ENCODE measurements at places on chromosomes 16 and 17.
A peak's percentile ranks its signal among the peaks of the same experiment; 100 is the strongest.

GRCh38 chr16:67781565-67781921, 24.8 kb downstream of the RANBP10 start:
- DNase-seq, result no peak

DNA sequence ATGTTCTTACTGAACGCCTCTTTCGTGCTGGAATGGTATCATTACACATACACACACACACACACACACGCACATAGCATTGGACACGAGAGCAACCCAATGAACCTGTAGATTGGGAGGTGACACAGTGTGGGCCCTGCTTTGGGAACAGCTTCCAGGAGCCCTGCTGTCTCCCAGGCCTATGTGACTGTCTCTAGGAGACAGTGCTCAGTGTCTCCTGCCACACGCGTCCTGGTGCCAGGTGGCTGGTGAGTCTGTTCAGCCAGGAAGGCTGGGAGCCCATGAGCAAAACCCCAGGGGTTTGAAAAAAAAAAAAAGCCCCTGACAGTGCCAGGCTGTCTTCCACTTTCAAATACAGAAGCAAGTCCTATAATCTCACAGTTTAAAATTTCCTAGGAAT, 2.4 kb upstream of the SPOP start:
- no peak for DNase-seq

DNA sequence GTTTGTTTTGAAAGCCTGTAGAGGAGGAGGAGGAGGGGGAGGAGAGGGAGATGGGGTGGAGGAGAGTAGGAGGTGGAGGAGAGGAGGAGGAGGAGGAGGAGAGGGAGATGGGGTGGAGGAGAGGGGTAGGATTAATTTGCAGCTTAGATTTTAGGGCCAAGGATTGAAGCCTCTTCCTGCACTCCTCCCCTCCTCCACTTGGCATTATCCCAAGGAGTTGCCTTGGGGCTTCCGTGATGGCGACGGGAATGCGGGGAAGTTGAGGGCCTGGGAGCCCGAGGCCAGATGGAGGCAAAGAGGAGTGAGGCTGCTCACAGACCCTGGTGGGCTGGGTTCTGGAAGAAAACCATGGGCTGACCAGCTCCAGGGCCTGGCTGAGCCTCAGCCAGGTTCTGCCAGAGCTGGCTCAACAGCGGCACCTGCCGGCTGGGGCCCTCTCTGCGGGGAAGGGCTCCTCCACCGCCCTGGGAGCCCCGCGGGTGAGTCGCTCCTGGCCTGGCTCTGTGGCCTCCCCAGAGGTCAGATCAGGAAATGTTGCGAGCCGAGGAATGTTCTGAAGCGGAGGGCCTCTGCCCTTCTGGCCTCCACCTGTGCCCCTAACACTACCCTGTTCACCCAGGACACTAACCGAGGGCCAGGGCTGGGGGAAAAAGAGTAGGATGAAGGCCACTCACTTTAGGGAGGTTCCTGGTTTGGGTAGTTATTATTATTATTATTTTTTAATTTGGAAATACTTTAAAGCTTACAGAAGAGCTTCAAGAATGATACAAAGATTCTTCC, 23.9 kb upstream of the FMNL1 start:
- peak; percentile 66 for DNase-seq

GRCh38 chr17:64420143-64420670, 28.7 kb upstream of the MILR1 start:
- DNase-seq, result no peak

DNA sequence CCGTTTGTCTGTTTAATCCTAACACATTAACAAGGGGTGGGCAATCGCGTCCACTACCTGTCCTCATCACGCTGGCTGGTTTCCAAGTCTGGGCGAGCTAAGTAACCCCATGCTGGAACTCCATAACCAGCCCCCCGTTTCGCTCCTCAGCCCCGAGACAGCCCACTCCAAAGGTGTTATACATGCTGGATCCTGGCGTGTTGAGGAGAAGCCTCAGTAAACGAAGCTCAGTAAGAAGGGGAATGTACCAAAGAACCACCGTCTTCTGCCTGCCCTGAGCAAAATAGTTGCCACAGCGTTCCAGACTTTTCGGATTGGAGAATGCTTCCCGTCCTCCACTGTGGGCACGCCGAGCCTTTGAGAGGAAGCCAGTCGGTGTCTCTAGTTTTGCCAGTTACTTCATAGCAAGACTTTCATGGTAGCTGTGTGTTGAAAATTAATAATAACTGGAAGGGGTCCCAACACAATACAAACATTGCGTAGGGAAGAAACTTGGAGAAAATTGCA, 16.1 kb upstream of the C17orf78 start:
- DNase-seq, result no peak

- DNase-seq, result no peak
Measured at GRCh38 chr17:19265755-19266154, 28.6 kb downstream of the EPN2 start.

DNA sequence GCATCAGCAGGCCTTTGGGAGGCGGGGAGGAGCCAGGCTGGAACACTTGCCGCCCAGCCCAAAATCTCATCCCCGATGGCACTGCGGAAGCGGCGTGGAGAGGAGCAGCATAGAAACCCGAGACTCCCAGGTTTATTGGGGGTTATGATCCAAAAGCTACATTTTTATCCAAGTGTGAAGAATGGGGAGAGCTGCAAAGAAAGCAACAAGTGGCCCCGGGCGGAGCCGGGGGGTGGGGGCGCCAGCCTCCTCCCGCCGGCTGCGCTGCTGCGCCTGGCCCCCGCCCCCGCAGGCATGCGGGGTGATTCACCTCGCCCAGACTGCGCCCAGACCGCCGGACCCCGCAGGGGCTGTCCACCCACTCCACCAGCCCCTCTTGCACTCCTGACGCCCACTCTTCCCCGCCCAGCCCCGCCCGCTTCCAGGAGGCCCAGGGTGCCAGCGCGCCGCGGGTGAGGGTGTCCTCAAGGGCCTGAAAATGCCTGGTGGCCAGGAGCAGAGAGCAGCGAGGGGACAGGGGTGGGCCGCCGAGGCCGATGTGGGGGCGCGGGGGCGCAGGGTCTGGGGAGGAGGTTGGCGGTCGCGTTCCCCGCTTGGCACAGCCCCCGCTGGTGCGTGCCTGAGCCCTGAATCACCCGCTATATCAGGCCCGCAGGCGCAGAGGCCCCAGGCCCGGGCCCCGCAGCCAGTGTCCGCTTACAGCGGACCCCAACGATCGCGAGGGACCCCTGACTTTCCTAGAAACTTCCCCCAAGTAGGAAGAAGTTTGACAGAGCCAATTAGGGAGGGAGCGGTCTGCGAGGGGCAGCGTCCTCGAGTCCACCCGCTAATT, 1.3 kb downstream of the CAVIN1 start:
- DNase-seq, result no peak

- DNase-seq, result no peak
Measured at GRCh38 chr16:71426069-71426879, 15.6 kb downstream of the TLE7 start.

DNA sequence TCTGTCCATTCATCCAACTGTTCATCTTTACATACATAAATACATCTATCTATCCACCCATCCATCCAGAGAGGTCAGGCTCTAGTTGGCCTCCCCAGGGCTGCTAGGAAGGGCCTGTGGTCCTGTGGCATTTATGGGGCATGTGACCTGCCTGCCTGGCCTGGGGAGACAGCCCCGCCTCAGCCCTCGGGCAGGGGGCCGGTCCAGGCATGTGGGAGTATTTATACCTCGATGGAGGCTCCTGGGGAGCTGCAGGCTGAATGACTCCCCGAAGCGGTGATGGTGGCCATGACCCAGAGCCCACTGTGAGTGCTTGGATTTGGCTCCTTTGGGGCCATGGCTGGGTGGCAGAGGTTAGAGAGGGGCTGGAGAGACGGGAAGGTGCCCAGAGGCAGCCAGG, 7.3 kb downstream of the FOXN1 start:
- no peak for DNase-seq

GRCh38 chr17:7579001-7579833, at the start of gene CD68:
TSS of gene CD68 (plus strand) at chr17:7579638. CDS start at chr17:7579678, 40 bp downstream.
- peak; percentile 50 for DNase-seq

- DNase-seq, result no peak
Measured at GRCh38 chr17:9179602-9180001, 158.3 kb downstream of the NTN1 start.

DNA sequence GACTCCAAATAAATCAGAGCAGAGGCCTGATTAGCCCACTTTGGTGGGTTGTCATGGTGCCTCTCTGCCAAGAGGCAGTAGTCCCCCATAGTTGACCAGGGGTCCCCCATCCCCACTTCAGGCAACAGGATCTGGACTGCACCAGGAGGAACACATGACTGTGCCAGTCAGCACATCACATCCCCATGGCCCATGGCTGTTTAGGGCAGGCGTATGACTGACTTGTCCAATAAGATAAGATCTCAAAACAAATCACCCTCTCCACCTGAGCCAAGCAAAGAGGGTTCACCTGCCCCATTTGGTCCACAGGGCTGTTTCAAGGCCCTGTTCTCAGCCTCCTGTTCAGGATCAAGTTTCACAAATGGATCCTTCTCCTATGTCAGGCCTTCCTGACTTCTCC, 93.3 kb downstream of the C16orf78 start:
- DNase-seq, result no peak

GRCh38 chr16:361872-362701, 8.3 kb downstream of the MRPL28 start:
- DNase-seq, result peak; percentile 44

DNA sequence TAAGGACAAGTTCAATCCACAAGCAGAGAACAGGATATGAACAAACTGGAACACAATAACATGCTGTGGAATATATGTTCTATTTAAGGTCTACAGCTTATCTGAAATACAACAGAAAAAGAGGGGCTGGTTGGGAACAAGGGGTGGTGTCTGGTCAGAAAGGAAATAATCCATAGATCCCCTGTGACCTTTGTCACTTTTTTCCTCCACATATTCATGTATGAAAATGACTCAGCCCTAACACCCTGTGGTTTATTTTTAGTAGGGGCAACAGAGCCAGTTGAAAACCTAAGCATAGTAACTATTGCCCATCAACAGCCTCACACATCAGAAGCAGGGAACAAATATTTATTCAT, 12.3 kb upstream of the SPAG9 start:
- DNase-seq, result no peak

DNA sequence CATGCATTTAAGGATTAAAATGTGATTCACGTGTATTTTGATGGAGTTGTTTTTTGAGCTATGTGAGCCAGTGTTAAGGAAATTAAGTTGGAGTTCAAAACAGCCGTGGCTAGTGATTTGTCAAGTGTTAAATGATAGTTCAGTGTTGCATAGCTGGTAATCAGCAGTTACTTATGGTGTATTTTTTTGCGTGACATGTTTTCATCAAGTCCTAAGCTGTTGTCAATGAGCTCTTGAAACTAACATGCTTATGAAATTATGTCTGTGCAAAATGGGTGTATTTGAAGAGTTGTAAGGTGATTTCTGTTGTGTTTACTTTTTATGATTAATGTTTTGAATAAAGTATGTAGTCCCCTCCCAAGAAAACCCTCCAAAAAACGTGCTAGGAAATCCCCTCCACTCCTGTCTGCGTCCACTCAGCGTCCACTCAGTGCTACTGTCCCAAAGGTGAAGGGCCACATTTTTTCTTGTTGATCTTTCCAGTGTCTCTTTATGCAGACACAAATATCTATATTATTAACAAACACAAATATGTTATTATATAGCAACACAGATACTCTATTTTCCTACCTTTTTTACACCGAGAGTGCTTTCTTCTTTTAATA, 30.0 kb downstream of the USP10 start:
- DNase-seq, result no peak

- DNase-seq, result no peak
Measured at GRCh38 chr17:59607817-59608403, 11.8 kb upstream of the CLTC start.

DNA sequence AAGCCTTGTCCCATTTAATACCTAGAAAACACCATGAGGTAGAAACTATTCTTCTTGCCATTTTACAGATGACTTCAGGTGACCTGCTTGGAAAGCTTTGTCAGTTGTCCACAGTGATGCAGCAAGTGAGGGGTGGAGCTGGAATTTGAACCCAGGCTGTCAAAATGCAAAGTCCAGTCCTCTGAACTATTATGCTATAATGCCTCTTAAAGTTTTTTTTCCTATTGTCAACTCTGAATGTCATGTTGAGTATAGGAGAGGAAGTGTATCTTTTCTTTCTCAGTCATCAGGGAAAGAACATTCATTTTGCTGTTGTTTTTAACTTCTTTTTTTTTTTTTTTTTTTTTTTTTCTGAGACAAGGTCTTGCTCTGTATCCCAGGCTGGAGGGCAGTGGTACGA, 525.6 kb downstream of the XYLT1 start:
- no peak for DNase-seq

DNA sequence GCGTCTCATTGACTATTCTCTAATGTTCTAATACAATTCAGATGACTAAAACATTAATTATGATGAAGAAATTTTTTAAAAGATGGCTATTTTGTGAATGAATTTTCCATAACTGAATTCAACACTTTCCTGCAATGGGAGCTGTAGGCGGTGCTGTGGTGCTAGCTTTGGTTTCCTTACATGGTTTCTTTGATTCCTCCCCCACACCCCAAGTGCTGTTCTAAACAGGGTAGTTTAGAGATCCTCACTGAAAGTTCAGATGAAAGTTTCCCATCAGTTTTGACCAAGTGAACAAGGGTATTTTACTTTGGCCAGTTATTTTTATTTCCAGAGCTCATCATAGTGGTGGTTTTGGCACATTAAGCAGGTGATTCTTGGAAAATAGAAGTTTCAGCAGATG, 26.0 kb upstream of the MRC2 start:
- no peak for DNase-seq

GRCh38 chr16:55370762-55371482, 46.9 kb downstream of the IRX6 start:
- no peak for DNase-seq

- no peak for DNase-seq
Measured at GRCh38 chr17:38921756-38922411, 3.5 kb upstream of the LASP1NB start.

DNA sequence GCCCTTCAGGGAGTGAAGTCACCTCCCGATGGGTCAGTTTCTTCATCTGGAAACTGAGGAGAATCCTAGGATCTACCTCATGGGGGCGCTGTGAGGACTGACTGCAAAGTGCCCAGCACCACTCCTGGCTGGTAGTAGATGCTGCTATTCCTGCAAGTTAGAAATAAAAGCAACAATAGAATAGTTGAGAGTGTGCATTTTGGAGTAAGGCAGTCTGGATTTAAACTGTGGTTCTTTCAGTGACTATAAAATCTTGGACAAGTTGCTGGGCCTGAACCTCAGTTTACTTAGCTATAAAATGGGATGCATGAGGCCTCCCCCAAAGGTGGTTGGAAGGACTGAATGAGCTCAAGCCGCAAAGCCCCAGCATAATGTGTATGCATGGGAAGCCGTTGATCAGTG, 70.6 kb downstream of the CYB5B start:
- peak; percentile 9 for DNase-seq

- DNase-seq, result no peak
Measured at GRCh38 chr17:51721730-51722129, 436.8 kb downstream of the CA10 start.

GRCh38 chr17:8448310-8448709, 12.6 kb downstream of the NDEL1 start:
- no peak for DNase-seq

GRCh38 chr17:27455914-27456680, at the start of gene KSR1:
TSS of gene KSR1 (plus strand) at chr17:27456448. CDS start at chr17:27456644, 196 bp downstream.
- DNase-seq, result peak; percentile 70

Data from stimulated activated CD8-positive, alpha-beta memory T cell treated with anti-CD3 and anti-CD28 coated beads, Interleukin-4, amount 100 ng/mL, for 4 hours (primary cell).